ENCODE measurements at places on chromosomes 5 and 9.

GRCh38 chr5:136198453-136198852 is 5.5 kb upstream of the SMIM32 start:
- DNase-seq = no peak

GRCh38 chr5:87354496-87354895 is 58.2 kb downstream of the CCNH start:
- no peak for DNase-seq

- no peak for DNase-seq
Measured at GRCh38 chr5:57488215-57488955, 5.8 kb upstream of the ACTBL2 start.

DNA sequence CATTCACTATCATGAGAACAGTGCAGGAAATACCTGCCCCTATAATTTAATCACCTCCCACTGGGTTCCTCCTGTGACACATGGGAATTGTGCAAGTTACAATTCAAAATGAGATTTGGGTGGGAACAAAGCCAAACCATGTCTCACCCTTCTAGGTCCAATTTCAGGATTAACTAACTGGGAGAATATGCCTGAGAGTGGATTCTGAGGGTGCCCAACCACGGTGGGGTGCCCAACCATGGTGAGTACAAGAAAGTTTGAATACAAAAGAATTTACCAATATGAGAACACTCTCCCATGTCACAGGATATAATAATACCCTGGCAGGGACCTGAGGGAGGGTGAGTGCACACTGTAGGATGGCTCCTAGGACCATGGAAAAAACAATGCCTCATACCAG is 17.2 kb upstream of the GDA start:
- DNase-seq = no peak

DNA sequence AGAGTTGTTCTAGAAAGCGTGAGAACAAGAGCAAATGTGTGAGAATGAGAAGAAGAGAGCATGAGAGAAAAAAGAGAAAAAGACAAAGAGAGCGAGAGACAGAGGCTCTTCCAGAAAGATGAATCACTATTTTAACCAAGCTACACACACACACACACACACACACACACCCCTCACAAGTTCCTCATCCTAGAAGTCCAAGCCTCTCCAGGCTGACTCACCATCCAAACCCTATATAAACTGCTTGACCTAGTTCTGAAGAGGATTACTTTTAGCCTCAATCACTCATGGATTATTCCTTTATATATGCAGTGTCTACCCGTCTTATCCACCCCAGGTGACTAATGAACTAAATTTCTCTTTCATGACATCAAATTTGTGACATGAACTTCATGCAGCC is 37.6 kb downstream of the C9orf57 start:
- no peak for DNase-seq

- no peak for DNase-seq
Measured at GRCh38 chr5:149796836-149797235, 66.7 kb downstream of the PPARGC1B start.

- no peak for DNase-seq
Measured at GRCh38 chr5:27568811-27569210, 530.4 kb upstream of the CDH9 start.

DNA sequence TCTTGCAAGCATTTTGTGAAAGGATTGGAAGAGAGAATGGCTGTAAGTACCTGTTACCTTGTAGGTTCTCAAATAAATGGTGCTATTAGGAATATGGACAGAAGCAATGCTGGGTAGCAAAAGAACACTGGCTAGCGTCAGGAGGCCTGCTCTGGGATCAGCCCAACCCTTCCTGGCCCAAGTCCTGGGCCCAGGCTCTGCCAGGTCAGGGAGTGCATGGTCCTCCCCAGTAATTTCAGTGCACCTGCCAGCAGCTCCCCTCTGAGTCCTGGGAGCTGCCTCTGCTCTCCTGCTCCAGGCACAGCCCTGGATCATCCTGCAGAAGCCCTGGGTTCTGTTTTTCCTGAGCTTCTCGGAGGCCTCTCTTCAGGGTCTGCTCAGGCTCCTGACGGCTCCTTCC is 89.5 kb upstream of the ARAP3 start:
- no peak for DNase-seq

DNA sequence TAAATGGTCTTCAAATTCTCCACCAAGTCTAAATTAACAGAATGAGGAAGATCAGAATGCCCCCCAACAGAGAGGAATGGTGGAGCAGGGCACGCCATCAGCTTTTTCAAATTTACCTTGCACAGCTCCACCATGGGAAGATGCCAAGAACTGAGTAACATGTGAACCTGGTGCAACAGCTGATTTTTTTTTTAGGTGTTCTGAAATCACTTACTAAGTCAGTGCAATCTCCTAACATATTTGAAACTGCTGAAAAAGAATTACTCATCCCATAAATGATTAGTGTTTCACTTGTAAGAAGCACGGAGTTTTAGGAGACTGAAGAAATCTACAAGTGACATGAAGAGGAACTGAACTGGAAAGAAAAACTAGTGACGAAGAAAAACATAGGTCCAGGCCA is 5.1 kb downstream of the TMEM245 start:
- no peak for DNase-seq

DNA sequence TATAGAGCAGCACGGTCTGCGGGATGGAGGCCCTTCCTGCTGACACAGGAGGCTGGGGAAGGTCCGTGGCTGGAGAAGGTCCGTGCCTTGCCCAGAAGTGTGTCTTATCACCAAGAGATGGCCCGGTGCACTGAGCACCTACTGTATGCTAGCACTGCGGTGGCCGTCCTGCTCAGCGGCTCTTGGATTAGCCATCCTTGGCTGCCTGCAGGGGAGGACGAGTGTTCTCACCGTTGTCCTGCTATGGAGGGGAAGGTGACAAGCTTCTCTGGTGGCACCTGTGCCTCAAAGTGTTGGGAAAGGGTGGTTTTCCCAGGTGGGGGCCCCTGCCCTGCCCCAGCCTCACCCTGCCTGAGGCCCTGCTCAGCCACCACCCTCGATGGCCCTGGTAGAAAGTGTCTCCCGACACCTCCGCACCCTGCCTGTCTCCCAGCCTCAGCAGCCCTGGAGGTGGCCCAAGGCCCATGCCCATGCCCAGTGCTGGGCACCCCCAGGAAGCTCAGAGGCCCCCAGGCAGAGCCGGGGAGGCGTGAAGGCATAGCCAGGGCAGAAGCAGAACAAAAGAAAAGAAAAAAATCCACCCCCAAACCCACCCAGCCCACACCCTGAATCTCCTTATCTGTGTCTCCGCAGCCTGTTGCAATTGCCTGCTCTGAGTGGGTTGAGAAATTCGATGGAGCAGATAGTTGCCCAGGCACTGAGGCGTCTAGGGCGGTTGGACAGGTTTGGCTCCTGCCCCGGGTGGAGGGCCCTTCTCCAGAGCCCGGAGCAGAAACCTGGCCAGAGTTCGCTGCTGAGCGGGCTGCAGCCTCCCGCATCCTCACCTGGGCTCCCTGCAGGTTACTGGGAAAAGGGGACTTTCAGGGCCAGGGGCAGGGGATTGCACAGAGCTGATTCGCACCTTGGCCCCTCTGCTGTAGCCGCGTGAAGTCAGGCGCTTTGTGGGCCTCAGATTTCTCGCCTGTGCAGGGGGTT is 30.5 kb downstream of the RXRA start:
- DNase-seq = no peak

- no peak for DNase-seq
Measured at GRCh38 chr9:3277200-3277599, 248.6 kb downstream of the RFX3 start.

- no peak for DNase-seq
Measured at GRCh38 chr5:131595088-131596033, 39.7 kb downstream of the RAPGEF6 start.

DNA sequence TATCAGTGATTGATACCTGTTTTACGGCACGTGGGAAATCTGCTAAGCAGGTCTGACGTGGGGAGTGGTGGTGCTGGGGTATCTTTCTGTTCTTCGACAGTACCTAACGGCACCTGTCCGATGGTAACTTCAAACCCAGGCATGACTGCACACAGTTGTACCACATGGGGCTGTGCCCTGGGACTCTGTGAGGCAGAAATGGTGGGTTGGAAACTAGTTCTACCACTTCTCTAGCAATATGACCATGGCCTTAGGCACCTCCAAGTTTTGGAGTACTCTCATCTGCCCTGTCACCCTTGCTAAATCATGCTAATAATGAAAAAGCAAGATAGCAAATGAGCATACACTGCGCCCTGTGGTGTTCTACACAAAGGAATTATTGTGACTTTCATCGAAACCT is 30.9 kb downstream of the EPB41L4B start:
- no peak for DNase-seq

GRCh38 chr9:27618066-27618465 is 44.8 kb upstream of the C9orf72 start:
- DNase-seq = no peak

- no peak for DNase-seq
Measured at GRCh38 chr5:103090791-103091190, 29.1 kb downstream of the GIN1 start.

- no peak for DNase-seq
Measured at GRCh38 chr9:137278061-137278701, 655 bp downstream of the TOR4A start.

- no peak for DNase-seq
Measured at GRCh38 chr5:112342389-112342788, 76.7 kb downstream of the EPB41L4A start.

DNA sequence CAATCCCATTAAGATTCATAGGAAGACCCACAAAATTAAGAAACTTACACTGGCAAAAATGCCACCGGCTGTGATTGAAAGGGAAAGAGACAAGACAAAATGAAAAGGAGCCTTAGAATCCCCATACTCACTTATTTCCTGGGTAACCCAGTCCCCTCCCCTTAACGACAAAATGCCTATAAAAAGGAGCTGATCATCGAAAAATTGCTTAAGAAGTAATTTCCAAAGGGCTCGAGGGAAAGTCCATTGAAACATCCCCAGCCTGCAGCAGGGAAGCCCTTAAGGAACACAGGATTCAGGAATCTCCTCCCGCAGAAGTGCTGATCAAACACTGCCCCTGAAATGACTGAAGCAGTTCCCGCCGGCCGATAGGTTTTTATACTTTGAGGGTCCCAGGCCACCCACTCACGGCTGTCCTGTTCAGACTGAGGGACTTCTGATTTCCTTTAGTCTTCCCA is 677 bp upstream of the ZNF79 start:
- no peak for DNase-seq

GRCh38 chr9:96478829-96479371 is 28.9 kb downstream of the HABP4 start:
- no peak for DNase-seq

DNA sequence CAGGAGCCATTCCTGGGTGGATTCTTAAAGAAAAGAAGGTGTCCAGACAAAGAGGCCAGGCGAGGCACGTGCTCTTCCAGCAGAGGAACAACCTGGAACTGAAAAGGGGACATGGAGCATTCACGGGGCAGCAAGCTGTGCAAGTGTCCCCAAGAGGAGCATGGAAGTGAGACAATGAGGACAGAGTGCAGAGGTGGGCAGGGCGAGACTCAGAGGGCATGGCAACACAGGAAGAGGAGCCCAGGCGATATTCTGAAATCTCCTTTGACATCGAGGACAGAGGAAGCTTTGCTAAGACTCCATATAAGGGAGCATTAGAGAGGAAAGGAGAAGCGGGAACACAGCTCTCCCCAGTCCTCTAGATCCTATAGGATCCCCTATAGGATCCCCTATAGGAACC is 29.4 kb upstream of the SPATA31E1 start:
- DNase-seq = no peak

GRCh38 chr9:26523577-26523976 is 369.0 kb downstream of the CAAP1 start:
- DNase-seq = no peak

GRCh38 chr5:17396247-17396646 is 101.8 kb upstream of the TAF11L2 start:
- no peak for DNase-seq

DNA sequence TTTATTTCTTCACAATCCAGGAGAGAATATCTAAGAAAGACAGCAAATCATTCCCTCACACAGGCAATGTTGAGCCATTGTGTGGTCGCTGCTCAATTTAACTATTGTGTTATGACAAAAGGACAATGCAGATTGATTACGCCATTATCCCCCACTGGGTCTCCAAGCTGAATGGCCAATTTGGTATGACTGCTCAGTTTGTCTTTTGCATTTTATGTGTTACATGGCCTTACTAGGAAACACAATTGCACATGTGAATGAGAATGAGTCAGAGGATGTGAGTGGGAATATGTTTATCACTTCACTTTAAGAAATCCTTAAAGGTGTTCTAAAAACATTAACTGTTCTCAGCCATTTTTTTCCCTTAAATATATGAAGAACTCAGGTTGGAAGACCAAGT is 108.3 kb downstream of the FAM174A start:
- DNase-seq = no peak

GRCh38 chr5:153546566-153546965 is 56.1 kb downstream of the GRIA1 start:
- no peak for DNase-seq

DNA sequence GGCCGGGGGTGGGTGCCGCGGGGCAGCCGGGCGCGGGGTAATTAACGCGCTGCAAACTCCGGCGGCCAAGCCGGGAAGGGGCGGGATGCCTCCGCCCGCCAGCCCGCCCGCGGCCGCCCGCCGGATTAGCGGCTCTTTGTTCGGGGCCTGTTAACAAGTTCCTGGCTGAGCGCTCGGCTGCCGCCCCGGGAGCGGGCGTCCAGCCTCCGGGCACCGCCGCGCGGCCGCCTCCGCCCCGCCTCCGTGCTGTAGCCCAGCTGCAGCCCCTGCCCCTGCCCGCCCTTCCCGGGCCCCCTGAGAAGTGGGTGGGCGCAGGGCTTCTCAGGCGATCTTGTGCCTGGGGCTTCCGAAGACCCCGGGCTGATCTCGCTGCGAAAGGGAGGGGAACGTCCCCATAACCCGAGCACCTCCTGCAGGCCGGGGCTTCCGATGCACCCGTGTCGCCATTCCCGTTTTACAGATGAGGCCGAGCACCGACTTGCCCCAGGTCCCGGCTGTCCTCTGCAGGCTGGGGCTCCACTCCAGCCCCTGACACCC is 7.5 kb downstream of the UNC5A start:
- no peak for DNase-seq

- DNase-seq = no peak
Measured at GRCh38 chr9:130298662-130299279, 33.2 kb downstream of the HMCN2 start.

DNA sequence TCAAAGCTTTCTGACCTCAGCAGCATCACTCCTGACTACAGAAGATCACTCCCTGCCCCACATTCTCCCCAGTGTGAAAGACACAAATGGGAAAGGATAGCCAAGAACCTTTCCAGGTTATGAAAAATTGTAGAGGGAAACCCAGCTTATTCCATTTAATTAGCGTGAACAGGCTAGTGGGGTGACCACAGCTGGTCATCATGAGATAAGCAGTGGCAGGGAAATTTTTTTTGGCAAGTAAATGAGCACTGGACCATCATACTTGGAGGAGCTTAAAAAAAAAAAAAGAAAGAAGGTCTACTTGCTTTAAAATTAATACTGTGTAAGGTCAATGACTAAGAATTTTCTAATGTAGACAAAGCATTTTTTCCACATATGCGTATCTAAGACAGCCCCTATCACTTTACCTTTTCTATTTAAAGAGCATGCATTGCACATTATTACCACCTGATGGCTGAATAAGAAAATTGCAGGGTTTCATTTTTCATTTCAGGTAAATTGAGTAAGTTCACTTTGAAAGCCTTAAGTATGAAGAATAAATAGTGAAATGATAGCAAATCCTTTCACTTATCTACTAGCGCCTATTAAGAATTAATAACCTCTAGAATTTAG is 123.6 kb downstream of the ELAVL2 start:
- no peak for DNase-seq

All from midbrain (tissue), 1 donor.